Left ventricle myocardium superior (tissue), 1 donor: ENCODE measurements at places on chromosomes 2 and 18. TPM values are rescaled to one million over a fixed set of nuclear protein-coding genes. Genes with fewer than 3 reads are reported as not detected.

Gene RGPD5
- total RNA-seq, result 21.0 TPM

Gene LMAN2L
- total RNA-seq, result 25.5 TPM

Gene TP53I3
- 13.3 TPM for total RNA-seq

Gene HADHB
- total RNA-seq, result 1,919 TPM

Gene SLC9A4
- not detected for total RNA-seq

Gene SAG
- total RNA-seq, result not detected

Gene TUBA4B
- not detected for total RNA-seq

Gene CFC1
- not detected for total RNA-seq

Gene UGT1A9
- not detected for total RNA-seq

Gene COL6A3
- 59.5 TPM for total RNA-seq

Gene ALK
- not detected for total RNA-seq

Gene TRIM43
- not detected for total RNA-seq

Gene IL36RN
- not detected for total RNA-seq

Gene RIT2
- total RNA-seq, result not detected

Gene CXCR1
- total RNA-seq, result 0.69 TPM

Gene CFAP221
- total RNA-seq, result 0.79 TPM

Gene CRYBA2
- total RNA-seq, result not detected

Gene KIAA2012
- not detected for total RNA-seq

Gene TGFA
- total RNA-seq, result 1.1 TPM

GRCh38 chr2:65495251-65495877, 63.0 kb upstream of the SPRED2 start:
- no peak for DNase-seq

DNA sequence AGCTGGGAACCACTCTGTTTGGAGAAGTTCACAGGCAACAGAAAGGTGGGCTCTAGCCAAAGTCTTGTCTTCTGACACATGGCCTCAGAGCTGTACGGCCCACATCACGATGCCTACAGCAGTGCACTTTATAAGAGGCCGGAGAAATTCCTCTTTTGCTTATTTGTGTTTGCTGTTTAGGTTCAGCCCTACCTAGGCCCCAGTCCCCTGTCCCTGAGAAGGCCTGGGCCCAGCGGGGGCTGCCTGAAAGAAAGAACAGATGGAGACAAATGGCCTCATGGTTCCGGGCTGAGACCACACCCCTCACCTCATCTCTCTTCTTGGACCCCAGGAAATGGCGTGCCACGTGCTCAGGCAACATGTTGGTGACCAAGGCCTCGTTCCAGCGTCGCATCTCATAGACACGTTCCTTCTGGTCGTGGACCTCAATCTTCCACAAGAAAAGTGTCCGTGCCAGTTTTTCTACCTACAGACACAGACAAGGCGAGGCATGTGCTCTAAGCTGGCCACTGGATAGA, 30.9 kb downstream of the CENPO start:
- DNase-seq, result no peak

GRCh38 chr2:12658310-12658945, 58.3 kb upstream of the TRIB2 start:
- no peak for DNase-seq

DNA sequence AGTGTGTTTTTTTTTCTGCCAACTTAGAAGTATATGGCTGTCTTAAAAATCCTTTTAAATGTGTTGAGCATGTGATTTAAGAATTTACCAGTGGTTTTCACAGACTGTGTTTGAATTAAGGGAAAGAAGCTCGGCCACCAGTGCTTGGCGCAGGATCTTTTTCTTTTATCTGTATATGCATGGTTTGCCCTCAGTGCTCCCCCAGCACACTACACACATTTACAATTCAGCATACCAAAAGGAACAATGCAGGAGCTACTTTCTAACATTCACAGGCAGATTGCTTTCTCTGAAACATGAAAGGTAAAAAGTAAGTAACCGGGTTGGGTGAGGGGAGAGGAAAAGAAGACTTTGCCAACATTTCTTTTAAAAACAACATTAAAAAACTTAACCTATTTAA, 3.9 kb downstream of the SALL3 start:
- no peak for DNase-seq

GRCh38 chr2:44120428-44120827, 48.2 kb upstream of the PPM1B start:
- DNase-seq, result no peak

GRCh38 chr2:231605607-231606091, 13.0 kb downstream of the TEX44 start:
- peak; percentile 69 for DNase-seq

DNA sequence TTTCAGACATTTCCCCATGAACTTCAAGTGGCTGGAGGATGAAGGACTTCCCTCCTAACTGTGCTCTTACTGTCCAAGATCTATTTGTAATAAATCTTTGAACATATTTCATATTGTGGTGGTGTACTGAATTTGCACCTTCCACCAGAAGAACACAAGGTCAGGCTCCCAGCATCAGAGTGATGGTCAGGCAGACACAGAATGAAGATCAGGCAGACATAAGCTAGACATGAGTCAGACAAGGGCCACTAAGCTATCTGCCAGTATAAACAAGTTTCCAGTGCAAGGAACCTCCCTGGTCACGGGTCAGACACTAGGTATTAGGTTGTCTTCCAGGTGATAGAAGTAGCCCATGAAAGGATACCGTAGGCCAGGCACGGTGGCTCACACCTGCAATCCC, 20.0 kb downstream of the AQP12B start:
- no peak for DNase-seq

DNA sequence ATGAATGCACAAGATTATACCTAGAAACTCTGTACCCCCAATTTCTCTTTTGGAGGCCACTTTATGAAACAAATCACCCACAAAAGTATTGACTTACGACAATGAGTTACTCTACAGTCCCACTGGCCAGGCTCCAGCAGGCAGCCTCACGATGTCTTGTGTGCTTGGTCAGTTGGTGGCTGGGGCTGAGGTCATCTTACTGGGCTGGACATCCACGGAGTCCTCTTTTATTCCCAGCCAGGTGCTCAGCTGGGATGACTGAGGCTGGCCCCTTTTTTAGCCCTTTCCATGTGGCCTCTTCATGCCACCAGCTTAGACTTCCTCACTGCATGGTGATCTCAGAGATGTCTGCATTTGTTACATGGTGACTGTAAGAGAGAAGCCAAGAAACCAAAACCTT, 8.9 kb upstream of the ID2 start:
- DNase-seq, result no peak

GRCh38 chr2:25009954-25010353, 31.9 kb upstream of the EFR3B start:
- no peak for DNase-seq

GRCh38 chr2:25029183-25029554, 12.7 kb upstream of the EFR3B start:
- DNase-seq, result no peak

DNA sequence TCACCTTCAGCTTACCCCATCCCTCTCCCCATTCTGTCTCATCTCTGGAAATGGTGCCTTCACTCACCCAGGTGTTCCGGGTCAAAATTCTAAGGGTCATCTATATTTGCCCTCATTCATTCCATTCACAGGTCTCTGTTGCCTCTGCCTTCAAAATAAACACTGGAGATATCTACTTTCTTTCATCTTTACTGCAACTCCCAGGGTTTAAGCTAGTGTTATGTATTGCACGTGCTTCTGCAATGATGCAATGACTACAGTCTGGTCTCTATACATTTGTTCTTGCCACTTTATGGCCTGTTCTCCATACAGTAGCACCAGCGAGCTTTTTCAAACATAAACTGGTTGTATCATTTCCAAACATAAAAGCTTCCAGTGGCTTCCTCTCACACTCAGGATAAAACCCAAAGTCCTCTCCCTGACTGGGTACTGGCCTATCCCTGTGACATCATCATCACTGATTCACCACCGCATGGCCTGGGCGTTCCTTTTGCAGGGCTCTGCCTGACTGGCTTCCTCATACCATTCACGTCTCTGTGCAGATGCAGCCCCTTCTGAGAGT, 14.3 kb downstream of the DSG2 start:
- DNase-seq, result no peak

GRCh38 chr18:8139891-8140406, 469.3 kb upstream of the RAB12 start:
- peak; percentile 65 for DNase-seq

GRCh38 chr2:119429225-119429981, 2.3 kb upstream of the TMEM37 start:
- DNase-seq, result no peak

DNA sequence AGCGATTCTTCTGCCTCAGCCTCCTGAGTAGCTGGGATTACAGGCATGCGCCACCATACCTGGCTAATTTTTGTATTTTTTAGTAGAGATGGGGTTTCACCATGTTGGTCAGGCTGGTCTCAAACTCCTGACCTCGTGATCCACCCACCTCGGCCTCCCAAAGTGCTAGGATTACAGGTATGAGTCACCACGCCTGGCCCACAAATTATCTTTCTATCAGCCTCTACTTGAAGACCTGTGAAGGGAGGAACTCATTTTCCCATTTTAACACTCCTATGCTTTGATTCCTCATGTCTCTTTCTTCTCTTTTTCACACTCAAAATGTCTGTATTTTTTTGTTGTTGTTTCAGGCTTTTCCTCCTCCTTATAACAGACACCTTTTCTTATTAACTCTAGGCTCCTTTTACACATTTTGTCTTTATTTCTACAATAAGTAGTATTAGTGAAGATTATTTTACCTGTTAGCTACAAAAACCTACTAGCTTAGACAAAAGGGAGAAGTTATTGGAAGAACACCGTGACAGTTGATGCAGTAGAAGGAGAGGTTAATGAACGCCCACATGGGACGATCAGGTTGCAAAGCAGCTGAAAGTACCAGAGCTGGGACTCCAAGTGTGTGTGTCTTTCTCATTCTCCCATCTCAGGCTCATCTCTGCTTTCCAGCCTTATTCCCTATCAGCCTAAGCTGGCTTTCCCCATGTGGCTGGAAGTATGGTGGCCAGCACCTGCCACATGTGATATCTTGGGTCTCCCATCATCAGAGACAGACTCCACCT, 97.6 kb upstream of the AGAP1 start:
- DNase-seq, result no peak

DNA sequence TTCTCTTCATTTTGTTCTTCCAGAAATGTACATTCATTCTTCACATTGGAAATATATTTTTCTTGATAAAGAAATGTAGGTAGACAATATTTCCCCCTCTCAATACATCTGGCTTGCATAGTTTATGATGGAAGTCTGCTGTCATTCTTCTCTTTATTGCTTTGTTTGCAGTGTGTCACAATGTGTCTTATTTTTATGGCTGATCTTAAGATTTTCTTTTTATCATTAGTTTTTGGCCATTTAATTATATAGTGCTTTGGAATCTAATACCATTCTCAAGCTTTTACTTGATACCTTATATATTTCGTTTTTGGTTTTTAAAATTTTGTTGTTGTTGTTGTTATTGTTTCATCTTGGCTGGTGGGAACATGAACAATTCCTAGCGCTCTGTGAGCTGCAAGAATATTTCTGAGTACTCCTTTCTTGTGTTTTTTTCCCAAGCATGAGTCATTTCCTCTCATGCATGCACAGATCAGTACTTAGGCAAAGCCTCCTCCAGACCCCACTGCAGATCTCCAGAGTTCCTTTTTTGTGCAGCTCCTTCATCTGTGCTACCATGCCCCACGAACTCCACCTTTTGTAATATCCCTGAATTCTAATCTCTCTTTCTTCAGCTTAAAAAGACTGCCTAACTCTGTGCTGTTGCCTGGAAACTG, 13.7 kb upstream of the MMADHC start:
- no peak for DNase-seq

GRCh38 chr18:7230626-7231349, at the start of gene LRRC30:
Gene LRRC30 (plus strand): TSS chr18:7231089. CDS start chr18:7231139, 50 bp downstream.
- no peak for DNase-seq

GRCh38 chr2:11977766-11978524, 231.5 kb downstream of the LPIN1 start:
- no peak for DNase-seq

GRCh38 chr18:22710673-22711191, 222.4 kb upstream of the RBBP8 start:
- no peak for DNase-seq

DNA sequence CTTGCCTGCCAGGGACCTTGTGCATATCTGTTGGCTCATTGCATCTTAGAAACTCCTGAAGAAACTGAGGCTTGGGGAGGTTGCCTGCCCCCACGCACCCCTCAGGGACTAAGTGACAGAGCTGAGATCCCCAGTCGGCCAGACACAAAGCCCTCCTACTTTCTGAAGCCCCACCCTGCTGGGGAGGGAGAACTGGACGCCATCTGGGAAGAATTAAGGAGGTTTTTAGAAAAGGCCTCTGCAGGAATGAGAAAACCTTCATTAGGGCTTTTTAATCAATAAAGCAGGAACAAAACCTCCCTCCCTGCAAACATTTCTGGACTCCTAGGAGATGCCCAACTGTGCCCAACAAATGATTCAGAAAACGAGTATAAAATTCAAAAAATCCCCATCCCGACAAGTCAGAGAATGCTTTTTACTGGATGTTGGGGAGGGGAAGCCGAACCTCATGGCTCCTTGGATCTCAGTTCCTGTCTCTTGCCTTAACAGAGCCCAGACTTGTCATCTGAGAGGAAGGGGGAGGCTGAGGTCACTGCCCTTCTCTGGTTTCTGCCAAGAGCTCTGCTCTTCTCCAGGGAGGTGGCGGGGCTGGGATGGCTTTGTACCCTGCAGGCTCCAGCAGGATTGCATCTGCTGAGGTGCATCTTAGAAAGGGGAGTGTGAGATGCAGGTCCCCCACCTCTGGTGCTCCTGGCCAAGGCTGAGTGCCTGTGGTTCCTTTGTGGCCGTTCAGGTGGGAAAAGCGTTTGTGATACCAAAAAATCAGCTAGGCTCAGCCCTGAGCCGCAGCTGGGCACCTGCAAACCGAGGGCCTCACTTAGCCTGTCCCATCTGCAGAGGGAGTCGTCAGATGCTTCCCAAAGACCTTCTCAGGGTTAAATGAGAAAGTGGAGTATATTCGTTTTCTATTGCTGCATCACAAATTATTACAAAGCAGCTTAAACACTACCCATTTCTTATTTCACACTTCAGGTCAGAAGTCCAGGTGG, 142.4 kb downstream of the ZFP36L2 start:
- DNase-seq, result peak; percentile 61

DNA sequence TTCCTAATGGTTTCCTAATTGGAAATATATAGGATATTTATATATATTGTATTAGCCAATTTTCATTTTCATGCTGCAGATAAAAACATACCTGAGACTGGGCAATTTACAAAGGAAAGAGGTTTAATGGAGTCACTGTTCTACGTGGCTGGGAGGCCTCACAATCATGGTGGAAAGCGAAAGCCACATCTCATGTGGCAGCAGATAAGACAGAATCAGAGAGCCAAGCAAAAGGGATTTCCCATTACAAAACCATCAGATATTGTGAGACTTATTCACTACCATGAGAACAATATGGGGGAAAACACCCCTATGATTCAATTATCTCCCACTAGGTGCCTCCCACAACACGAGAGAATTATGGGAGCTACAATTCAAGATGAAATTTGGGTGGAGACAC, 242.5 kb upstream of the NETO1 start:
- DNase-seq, result no peak

DNA sequence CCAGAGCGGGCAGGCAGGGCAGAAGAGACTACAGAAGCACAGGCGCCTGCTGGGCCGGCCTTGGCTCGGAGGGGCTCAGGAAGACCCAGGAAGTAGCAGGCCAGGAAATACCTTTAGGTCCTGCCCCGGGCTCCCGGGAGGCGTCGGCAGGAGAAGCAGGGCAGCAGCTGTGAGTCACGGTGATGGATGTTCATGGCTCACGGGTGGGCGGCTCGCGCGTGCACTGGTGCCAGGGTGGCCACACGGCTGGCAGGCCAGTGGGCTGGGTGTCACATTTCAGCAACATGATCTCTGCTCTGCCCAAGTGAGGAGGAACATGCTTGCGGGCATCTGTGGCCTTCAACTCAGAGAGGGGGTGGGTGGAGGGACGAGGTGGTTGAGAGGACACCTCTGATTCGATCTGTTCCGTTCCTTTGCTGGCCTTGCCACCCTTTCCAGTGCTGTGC, 139.3 kb downstream of the KLHL29 start:
- DNase-seq, result no peak

- DNase-seq, result no peak
Observed at GRCh38 chr2:2656115-2657011, 325.3 kb upstream of the MYT1L start.
